ENCODE measurements at places on chromosomes 6 and 20.

DNA sequence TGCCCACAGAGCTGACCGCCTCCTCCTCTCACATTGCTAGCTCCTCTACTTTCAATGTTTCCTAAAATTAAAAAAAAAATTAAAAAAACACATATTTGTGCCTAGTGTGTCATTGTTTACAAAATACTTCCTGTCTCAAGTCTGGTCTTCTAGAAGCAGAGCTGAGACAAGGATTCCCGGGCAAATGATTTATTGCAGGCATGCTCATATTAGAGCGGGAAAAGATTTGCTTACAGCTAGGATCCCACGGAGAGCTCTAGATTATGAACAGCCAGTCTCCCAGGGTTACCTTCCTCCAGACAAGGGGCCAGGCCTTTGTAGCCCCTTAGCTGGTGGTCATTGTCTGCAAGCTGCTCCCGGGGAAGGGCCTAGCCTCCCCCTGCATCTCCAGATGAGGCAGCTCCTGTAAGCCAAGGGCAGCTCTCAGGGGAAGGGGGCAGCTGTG lies 9.4 kb downstream of the PACSIN1 start:
- DNase-seq: no peak

GRCh38 chr6:45169815-45170214 lies 158.3 kb upstream of the RUNX2 start:
- no peak for DNase-seq

GRCh38 chr6:16432075-16433032 lies 194.0 kb downstream of the GMPR start:
- DNase-seq: no peak

DNA sequence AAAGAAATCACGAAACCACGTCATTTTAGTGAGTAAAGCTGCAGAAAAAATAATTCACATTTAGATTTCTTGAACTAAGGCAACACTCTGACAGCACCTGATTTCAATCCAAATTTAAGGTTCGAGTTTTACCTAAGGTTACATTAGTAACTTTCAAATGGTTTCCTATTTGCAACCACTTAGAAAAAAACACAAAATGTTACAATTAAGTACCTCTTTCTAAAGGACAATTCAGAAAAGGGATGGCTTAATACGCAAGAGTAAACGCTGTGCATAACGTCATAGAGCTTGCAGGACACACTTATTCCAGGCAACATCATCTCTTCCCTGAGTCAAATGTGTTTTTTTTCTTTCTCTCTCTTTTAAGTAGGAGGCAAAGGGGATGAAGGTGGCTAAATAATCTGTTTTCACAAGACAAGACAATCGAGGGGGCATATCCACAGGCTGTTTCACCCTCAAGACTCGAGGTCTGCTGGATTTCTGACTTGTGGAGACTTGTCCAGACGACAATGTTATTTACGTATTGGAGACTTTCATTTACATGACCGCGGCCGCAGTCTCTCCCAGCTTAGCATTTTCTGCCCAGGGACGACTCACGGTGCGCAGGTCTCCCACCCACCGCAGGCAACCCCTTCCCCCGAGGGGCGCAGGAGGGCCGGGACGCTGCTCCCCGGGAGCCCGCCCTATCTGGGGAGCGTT lies 86.0 kb downstream of the SESN1 start:
- DNase-seq: no peak

DNA sequence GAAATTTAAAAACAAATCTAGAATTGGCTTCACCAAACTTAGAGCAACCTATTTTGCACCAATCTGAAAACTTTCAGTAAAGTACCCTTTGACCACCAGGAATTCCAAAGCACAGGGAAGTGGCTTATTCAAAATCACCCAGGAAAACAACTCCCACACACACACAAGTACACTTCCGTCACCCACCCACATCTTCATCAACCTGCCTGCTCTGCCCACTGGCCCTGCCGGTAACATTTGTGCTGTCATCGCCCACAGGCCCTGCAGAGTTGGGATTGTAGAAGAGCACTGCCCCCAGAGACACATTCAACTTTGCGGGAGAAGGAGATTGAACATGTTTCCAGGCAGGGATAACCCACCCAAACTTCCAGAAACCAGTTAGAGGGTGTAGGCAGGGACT lies 19.3 kb upstream of the SCML4 start:
- no peak for DNase-seq

DNA sequence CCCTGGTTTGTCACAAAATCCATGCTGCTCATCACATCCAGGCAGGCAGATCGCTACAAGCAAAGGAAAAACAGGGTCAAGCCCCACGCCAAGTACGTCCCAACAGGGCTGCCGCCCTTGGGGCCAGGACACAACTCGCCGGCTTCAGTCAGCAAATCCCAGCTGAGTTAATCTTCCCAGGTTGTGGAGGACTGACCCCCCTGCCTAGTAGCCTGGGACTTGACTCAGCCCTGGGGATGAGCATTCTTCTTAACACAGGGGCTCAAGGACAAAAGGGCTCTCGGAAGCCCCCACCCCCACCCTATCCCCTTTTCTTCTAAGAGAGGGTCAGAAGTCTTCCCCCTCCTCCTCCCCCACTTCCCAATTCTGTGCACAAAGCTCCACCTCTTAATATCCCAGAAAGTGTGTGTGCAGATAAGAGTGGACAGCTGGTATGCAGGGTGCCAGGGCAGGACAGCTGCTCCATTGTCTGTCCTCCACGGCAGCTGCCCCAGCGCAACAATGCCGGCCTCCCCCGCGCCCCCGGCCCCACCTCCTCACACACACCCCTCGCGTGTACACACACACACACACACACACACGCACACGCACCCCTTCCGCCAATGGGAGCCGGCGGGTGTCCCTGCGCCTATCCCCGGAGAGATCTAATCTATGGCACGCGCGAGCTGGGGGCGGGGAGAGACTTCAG lies 4.5 kb downstream of the DLL1 start:
- DNase-seq: no peak
